ENCODE measurements at places on chromosomes 4 and X. TPM values are rescaled to one million over a fixed set of nuclear protein-coding genes. Genes with fewer than 3 reads are reported as not detected.
A peak's percentile ranks its signal among the peaks of the same experiment; 100 is the strongest.

DNA sequence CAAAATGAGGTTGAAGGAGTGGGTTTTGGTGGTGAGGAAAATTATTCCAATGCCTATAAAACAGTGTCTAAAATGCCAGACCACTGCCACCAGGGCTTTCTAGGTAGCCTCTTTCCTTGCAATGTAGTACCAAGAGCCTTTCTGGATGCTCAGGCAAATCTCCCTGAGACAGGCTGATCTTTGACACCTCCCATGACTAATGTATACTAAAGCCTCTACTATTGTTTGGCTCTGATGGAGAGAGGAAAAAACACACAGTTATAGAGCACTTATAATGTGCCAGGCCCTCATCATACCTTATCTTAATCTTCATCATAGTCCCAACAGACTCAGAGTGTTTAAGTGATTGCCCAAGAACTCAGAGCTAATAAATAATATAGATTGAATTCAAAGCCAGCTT is 5.8 kb downstream of the MTMR8 start:
- H3K27ac ChIP-seq, result no peak overlapping the region
- DNase-seq, result no peak
- no peaks in the 10 kb centered on the region for H3K27me3 ChIP-seq
- H3K4me1 ChIP-seq, result no peaks in the 10 kb centered on the region
- H3K4me3 ChIP-seq, result no peak overlapping the region
- H3K36me3 ChIP-seq, result no peaks in the 10 kb centered on the region

DNA sequence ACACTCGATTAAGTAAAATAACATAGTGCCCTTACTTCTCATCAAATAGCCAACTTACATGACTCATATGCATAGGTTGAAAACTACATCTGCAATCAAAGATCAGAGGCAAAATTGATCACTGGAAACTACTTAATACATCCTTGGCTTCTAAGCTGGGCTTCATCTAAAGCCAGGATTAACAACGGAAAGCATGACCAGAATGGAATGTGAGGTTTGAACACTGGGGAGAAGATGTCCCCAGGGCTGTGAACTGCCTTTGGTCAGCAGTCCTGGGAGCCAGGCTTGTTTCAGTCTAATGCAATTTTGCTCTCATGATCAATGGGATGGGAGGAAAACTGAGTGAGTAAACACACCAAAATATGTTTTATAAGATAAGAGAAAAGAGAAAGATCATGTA is 192.5 kb upstream of the TTC29 start:
- no peak for DNase-seq
- no peak overlapping the region for H3K4me3 ChIP-seq
- H3K27me3 ChIP-seq, result no peaks in the 10 kb centered on the region
- H3K36me3 ChIP-seq, result no peaks in the 10 kb centered on the region
- peaks cover 4% of the 10 kb centered on the region for H3K4me1 ChIP-seq

DNA sequence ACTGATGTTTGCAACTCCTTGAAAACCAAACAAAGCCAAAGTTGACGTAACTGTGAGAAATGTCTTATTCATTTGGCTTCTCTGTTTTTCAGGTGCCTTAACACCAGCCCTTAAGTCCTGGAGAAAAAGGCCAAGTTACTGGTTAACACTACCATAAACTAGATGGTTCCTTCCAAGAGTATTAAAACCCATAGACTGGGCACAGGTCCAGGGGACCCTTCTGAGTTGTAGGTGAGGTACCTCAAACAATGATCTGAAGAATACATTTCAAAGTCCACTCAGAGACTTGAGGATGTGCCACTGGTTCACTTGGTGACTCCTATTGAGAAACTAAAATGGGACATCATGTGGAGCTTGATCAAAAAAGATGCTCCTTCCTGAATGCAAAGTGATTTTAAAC is 87.0 kb downstream of the NKX6-1 start:
- DNase-seq, result no peak
- H3K4me1 ChIP-seq, result no peaks in the 10 kb centered on the region
- H3K36me3 ChIP-seq, result no peaks in the 10 kb centered on the region
- H3K4me3 ChIP-seq, result no peak overlapping the region
- no peak overlapping the region for H3K27ac ChIP-seq

DNA sequence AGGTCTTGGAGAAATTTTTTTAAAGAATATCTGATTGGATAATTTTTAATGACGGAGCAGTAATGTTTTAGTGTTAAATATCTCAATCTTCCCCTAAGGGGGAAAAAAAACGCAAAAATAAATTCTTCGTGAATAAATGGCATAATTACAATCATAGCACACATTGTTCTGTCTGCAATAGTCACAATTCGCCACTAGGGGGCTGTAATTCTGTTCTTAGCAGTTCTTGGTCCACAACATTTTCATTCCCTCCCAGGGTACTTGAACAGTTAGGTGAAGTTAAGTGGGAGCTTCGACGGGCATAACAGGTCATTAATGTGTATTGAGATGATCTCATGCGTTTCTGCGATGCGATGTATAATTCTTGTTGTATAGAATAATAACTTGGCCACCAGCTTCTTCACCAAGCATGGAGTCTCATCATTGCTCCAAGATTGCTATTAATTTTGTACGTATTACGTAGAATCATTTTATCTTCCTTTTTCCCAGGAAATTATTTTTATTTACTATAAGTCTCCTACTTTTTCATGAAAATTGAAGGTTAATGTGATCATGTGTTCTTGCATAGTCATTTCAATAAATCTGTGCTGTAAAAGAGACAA is 27.2 kb downstream of the HTR2C start:
- H3K4me3 ChIP-seq, result no peak overlapping the region
- DNase-seq, result peak; percentile 77
- no peak overlapping the region for H3K27ac ChIP-seq
- H3K36me3 ChIP-seq, result no peaks in the 10 kb centered on the region
- no peaks in the 10 kb centered on the region for H3K27me3 ChIP-seq
- no peaks in the 10 kb centered on the region for H3K4me1 ChIP-seq

- DNase-seq, result peak; percentile 5
- H3K36me3 ChIP-seq, result no peaks in the 10 kb centered on the region
- H3K4me1 ChIP-seq, result no peaks in the 10 kb centered on the region
- H3K27ac ChIP-seq, result peak overlapping the region; percentile 67
- no peaks in the 10 kb centered on the region for H3K27me3 ChIP-seq
Observed at GRCh38 chrX:6729626-6730025, 194.7 kb upstream of the VCX3A start.

- H3K27me3 ChIP-seq, result no peaks in the 10 kb centered on the region
- H3K27ac ChIP-seq, result no peak overlapping the region
- DNase-seq, result no peak
- H3K36me3 ChIP-seq, result no peaks in the 10 kb centered on the region
- H3K4me1 ChIP-seq, result no peaks in the 10 kb centered on the region
Observed at GRCh38 chrX:2427147-2427546, 73.6 kb downstream of the DHRSX start.

GRCh38 chr4:168572002-168572401 is 75.2 kb downstream of the PALLD start:
- no peaks in the 10 kb centered on the region for H3K4me1 ChIP-seq
- no peaks in the 10 kb centered on the region for H3K36me3 ChIP-seq
- no peak for DNase-seq
- H3K27me3 ChIP-seq, result no peaks in the 10 kb centered on the region

DNA sequence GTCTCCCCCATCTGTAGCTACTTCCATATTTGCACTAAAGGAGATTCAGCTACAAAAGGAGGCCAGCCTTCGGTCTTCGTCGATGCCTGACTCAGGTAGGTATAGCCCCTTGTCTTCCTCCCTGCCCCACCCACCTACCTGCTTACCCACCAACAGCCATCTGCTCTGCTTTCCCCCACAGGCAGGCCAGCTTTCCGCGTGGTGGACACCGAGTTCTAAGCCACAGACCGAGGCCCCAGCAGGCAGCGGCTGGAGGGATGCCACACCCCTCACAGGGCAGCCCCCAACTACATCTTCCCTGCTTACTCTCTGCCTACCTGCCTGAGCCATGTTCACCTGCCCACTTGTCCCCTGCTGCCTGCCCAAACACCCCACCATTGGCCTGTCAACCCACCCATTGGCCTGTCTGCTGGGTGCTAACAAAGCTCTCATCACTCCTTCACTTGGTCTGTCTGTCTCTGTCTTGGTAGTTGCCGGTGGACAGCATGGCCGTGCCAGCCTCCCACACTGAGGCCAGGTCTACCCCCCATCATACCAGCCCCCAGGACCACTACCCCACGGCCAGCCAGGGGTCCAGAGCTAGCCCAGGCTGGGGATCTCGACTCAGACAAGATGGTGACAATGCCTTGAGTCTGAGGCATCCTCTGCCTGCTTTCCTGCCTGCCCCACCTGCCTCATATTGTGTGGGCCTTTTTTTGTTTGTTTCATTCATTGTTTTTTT is 4.1 kb upstream of the USP11 start:
- no peaks in the 10 kb centered on the region for H3K27me3 ChIP-seq
- no peak overlapping the region for H3K4me3 ChIP-seq
- H3K36me3 ChIP-seq, result no peaks in the 10 kb centered on the region
- no peak overlapping the region for H3K27ac ChIP-seq

Gene KIAA0232
- polyA plus RNA-seq, result 11.3 TPM

Gene SMIM14
- polyA plus RNA-seq, result 124 TPM

Gene ZNF185
- polyA plus RNA-seq, result 18.1 TPM
